ENCODE measurements at places on chromosomes 1 and 21.

- no peak for DNase-seq
Measured at GRCh38 chr21:35602811-35603362, 457.4 kb downstream of the SETD4 start.

DNA sequence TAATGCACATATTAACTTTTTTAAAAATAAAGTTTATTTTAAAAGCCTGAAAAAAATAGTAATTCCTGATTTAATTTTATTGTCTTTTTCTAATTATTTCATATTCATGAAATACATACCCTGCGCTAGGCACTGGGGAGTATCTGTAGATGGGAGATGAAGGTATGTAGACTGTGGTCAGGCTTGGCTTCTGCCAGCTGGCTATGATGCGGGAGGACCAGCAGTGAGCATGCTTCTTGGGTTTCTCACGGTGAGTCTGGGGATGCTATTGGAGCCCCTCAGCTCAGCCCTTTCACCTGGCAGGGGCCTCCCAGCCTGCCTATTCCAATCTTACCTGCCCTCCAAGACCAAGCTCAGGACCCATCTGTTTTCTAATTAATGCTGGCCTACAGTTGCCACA is 138.4 kb downstream of the NOS1AP start:
- DNase-seq, result no peak

DNA sequence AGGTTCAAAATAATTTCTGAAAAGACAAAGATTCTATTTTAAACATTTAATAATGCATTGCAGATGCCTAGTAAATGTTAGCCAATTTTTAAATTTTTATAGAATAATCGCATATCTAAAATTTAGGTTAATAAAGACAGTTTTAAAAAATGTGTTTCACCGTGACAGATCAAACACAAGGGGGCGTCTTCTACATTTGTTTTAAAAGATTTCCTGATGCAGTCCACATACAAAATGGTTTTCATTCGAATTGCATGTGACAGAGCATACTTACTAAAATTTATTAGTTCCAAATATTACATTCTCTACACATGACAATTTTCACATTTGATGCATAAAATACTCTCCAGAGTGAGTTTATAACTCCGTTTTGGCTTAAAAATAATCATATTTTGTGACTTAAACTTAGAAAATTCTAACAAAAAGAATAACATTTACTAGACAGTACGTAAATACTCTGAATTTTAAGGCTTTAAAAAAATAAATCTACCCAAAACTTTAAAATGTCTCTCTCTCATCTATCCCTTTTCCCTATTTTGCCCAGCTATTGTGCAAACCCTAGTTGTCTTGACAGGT is 75.5 kb downstream of the ADAMTS1 start:
- no peak for DNase-seq

DNA sequence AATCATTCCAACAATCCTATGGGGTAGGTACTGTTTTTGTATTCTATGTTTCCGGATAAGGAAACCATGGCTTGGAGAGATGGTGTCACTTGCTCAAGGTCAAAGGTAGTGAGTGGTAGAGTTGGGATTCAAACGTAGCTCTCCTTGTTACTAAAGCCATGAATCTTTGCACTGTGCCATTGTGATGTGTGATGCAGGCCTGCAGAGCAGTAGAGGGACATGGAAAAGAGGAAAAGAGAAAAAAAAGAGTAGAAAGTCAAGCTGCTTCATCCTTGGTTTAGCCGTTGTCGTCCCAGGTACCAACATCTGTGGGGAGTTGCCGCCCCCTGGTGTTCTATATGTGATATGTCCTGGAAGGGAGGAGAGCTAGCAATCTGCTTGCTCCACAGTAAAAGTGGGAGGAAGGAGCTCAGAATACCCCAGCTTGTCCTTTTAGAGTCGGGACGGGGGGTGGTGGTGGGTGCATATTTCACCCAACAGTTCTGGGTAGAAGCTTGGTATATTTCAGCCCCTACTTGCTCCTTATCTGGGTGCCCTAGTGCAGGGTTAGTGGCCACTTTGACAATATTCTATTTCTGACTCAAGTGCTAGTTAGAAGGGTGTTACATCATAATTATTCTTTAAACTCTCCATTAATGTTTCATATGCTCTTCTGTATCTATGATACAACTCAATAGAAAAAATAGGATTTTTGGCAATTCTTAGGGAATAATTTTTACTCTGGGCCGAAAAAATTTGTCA is 98.4 kb downstream of the EBNA1BP2 start:
- peak; percentile 79 for DNase-seq

DNA sequence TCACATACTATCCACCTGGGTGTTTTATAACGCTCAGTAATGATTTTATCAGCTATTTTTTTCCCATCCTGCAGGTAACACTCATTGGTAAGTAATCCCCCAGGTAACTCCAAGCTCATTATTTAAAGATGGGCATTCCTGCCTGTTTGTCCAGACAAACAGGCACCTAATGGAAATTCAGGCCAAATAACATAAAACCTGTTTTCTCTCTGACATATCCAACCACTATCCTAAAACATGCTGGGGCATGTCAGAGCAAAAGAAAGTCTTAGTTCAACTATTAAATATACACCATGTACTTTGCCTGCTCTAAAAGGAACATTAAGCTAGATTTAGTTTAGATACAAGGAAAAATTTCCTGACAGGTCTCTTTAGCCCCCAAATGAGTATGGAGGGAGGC is 987.7 kb downstream of the TTLL7 start:
- DNase-seq, result no peak

- DNase-seq, result peak; percentile 90
Measured at GRCh38 chr1:41003640-41004220, 17.8 kb downstream of the SLFNL1 start.

DNA sequence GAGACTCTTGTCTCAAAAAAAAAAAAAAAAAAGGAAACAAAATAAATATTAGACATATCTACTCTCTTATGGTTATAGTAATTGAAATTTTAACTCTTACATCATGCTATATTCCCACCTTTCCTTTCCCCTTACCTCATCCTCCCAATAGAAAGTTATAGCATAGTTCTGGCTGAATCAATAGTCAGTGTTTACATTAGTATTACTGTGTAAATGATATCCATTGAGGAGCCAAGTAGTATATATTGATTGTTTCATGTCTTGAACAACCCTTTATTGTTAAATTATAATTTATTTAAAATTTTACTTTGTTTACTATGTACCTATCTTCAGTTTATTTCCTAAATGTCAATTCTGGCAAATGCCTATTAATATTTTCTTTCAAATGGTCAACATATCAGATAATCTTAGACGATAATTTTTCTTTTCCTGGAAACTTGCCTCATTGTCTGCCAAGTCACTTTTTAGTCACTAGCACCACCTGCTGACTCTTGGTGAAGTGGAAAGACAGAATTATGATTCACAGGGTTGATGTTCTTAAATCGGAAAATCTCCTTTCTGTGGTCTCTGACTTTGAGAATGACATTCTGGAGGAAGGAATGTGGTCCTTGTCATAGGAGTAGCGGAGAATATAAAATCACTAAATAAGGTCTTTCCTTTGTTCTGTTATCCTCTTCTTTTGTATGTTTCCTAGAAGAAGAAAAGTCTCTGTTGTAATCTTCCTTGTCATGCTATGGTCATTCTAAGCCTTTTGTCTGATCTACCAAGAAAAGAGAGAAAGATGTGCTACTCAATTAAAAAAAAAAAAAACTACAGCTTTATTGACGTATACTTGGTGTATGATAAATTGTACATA is 8.6 kb downstream of the HJV start:
- peak; percentile 68 for DNase-seq

DNA sequence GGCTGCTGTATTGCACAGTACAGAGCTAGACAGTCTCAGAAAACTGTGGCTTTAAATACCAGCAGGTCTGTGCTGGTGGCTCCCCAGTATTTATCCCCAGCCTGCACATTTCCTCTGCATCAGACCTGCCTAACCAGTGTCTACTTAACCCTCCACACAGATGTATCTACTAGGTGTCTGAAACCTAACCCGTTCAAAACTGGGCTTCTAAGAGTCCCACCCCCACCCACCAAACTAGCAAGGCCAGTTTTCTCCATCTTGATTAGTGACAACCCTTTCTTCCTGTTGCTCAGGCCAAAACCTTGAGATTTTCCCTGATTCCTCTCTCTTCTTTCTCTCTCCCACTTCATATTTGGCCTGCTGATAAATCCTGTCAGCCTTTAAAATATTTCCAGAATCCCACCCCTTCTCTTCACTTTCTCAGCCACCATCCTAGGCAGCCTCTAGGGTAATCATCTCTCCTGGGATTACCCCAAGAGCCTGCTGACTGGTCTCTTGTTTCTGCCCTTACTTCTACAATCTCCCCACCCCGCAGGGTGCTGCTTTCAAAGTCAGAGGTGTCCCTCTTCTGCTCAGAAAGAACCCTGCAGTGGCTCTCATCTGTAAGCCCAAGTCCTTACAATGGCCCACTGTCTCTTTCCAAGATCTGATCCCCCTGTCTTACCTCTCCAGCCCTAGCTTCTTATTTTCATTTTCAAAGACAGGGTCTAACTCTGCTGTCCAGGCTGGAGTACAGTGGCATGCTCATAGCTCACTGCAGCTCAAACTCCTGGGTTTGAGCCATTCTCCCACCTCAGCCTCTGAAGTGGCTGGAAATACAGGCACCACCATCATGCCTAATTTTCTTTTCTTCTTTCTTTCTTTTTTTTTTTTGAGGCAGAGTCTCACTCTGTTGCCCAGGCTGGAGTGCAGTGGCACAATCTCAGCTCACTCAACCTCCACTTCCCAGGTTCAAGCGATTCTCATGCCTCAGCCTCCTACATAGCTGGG is 45.2 kb downstream of the H3-3A start:
- DNase-seq, result no peak

DNA sequence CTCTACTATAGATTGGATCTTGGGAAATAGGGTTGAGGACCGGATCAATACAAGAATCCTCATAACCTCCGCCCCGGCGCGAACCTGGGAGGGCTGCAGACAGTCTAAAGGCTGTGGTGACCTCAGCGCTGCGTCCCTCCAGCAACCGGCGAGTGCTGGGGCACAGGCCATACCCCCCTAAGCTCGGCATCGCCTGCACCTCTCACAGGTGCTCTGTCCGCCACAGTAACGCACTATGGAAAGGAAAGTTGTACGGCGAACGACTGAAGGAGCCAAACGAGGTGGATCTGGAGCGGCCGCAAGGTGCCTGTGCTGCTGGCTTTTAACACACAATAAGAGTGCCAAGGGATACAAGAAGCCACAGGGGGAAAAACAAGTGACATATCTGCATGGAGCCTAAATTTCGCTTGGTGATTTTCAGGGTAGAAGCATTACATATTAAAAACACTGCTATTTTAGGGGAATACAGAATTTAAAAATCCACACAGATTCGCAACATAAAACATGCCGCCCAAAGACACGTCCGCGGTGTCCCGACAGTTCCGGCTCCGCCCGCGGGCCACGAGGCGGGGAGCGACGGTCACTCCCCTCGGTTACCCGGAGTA is 1.4 kb upstream of the RBM15 start:
- DNase-seq, result peak; percentile 40

DNA sequence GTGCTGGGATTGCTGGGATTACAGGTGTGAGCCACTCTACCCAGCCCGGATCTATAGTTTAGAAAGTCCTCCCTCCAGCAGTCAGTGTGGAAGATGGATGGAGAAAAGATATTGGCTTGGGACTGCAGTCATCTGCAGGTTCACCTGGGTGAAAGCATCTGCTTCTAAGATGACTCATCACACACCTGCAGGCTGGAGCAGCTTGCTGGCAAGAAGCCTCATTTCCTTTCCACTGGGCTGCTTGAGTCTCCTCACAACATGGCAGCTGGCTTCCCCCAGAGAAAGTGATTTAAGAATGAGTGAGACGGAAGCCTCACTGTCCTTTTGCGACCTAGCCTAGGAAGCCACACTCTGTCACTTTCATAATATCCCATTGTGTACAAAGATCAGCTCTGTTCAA is 50.0 kb downstream of the FOXO6 start:
- no peak for DNase-seq

DNA sequence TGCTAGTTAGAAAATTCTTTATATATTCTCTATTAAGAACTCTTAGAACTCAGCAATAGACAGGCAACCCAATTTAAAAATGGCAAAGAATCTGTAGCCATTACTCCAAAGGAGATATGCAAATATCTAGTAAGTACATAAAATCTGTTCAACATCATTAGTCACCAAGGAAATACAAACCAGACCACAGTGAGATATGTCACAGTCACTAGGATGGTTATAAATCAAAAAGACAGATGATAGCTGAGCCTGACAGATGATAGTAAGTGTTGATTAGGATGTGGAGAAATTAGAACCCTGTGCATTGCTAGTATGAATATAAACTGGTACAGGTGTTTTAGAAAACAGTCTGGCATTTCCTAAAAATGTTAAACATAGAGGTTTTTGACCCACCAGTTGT is 26.6 kb downstream of the SRSF11 start:
- no peak for DNase-seq

DNA sequence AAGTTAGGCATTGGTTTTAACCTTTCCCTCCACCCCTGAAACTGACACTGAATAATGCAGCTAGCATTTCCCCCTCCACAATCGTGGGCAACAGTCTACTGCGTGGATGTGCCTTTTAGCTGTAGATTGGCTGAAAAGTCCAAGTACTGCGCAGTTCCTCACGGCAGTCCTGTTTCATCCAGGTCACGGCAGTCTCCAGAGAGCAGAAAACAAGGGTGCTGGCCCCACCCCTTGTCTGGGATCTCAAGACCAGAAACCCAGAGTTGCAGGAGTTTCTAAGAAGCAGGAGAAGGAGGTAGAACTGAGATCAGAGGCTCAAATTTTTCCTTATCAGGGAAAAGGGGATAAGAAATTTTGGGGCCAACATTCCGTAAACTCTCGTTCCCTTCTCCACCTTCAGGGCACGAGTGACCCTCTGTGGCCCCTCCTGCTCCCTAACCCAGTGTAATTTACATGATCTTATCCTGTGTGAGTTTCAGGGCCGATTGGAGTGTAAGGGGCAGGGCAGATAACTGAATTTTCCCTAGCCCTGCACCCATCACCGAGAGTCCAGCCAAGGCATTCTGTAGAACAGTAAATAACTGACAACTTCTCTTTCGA is 25.9 kb upstream of the PLA2G2C start:
- no peak for DNase-seq

DNA sequence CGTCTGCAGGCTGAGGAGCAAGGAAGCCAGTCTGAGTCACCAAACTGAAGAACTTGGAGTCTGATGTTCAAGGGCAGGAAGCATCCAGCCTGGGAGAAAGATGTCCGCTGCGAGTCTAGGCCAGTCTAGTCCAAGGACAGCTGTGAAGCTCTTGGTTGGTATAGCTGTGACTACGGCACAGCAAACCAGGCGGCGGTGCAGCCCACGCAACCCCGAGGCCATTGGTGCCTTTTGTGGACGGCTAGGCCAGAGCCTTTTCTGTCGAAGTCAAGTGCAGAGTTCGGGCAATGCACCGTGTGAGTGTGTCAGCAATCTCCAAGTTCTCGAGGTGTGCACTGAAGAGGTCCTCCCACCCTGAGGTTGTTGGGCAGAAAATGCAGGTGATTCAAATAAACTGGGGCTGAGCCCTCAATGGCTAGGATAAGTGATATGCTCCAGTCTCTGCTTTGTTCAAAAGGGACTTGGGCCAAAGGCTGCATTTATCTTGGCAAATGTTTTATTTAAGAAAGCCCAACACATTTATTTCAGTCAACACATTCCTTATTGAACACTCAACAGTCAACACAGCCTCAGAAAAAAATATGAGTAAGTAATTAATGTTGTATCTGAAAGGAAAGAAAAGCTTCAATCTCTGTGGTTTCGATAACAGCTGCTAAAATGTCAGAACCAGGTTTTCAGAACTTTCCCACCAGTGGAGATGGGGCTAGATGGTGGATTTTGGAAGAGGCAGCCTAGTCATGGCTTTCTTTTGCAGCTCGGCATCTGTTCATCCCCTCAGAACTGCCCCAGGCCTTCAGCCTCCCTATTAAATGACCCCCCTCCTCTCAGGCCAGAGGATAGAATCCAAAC is 78.1 kb upstream of the COX20 start:
- no peak for DNase-seq

All from stimulated activated CD4-positive, alpha-beta T cell treated with anti-CD3 and anti-CD28 coated beads, Interleukin-4, amount 100 ng/mL, for 24 hours (primary cell).